ENCODE measurements at places on chromosomes 12 and 14.

- DNase-seq = no peak
These were observed 322.1 kb upstream of the ATP2B1 start for GRCh38 chr12:90030726-90031125.

- DNase-seq = no peak
These were observed 35.0 kb downstream of the KITLG start for GRCh38 chr12:88544991-88545980.

DNA sequence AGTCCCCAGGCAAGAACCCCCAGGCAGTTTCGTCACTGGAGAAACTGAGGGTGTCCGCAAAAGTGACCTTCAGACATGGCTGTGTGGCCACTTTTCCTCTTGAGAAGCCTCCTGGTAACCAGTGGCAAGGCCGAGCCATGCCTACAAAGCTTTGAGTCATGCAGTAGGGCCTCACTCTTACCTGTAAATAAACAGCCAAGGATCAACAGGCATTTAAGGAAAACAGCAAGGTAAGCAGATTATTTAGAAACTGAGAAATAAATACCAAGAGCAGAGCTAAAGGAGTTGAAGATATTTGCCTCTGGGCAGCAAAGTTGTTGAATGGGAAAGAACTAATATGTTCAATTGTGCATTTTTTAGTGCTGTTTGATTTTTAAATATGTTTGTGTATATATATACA, 141.0 kb upstream of the BCL2L14 start:
- no peak for DNase-seq

- no peak for DNase-seq
These were observed 98.8 kb downstream of the B4GALNT3 start for GRCh38 chr12:558580-558979.

DNA sequence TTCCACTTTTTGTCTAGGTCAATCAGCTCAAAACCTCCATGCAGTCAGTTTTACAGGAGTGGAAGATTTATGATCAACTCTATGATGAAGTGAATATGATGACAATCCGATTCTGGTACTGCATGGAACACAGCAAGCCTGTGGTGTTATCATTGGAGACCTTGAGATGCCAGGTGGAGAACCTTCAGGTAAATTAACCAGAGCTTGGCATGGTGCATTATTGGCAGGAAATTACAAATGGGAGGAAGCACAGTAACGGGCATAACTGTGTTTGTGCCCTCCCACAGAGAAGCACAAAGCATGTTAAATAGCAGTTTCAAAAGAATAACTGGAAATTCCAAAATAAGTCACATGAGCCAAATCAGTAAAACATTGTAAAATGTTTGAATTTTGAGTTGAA, 135.6 kb downstream of the ESR2 start:
- DNase-seq = no peak

DNA sequence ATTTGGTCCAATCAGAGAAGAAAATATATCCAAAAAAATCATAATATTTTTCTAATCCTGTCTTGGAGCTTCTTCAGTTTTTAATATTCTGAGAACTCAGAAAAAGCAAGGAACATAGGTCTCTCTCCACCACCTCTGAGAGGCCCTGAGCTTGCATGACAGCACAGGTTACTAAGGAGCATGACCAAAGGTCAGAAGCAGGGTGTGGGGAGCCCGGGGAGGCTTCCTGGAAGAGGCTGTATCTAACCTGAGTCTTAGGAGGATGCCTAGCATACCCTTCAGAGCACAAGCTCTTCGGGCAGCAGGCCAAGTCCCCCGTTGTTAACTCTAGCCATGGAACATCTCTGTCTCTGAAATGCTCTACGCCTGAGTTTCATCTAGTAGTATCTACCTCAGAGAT, 15.7 kb upstream of the STON2 start:
- DNase-seq = no peak

DNA sequence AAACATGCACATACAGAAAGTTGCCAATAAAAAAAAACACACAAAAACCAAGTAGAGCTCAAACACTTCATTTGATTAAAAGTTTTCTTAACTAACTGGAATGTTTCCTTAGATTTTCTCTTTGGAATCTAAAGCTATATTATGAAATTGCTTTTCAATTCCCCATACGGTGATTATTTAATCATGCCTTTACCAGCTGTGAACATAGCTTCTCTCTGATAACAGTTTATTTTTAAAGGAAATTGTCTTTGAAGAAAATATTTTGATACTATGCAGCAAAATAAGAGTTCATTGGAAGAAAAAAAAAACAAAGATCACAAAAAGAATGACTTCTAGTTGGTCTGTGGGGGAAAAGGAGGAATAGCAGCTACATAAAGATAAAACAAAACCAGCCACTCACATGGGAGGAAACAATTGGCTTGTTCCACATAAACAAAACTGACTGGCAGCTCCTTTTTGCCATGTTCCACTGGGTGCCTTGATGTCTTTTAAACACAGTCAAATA, 71.4 kb downstream of the BMP4 start:
- no peak for DNase-seq

GRCh38 chr12:5433081-5433844, 1.4 kb downstream of the NTF3 start:
- DNase-seq = no peak

- no peak for DNase-seq
These were observed 3.3 kb downstream of the BHLHE41 start for GRCh38 chr12:26121323-26122060.

GRCh38 chr12:100716945-100717732, 77.4 kb upstream of the ANO4 start:
- DNase-seq = no peak

DNA sequence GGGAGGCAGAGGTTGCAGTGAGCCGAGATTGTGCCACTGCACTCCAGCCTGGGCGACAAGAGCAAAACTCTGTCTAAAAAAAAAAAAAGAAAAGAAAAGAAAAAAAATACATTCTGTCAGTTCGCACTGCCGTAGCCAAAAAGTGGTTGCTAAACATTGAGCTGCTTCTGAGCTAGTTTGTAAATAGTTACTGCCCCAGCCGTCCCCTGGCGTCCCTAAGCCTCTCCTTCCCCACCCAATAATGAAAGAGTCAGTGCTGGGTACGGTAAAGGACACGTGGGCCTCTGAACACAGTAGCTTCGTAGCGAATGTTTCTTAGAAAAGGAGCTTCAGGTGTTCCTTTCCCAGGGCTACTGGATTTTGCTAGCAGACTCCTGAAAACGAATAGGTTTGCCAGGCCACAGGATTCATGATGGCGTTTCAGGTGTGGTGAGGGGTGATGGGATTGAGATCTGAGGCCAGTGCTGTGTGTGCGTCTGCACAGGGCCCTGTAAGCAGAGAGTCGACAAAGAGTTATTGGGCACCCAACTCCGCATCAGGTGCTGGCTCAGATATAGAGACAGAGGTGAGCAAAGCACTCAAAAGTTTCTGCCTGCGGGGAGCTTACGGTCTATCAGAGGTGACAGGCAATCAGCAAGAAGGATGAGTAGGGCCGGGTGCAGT, 94.1 kb downstream of the LGMN start:
- no peak for DNase-seq

- DNase-seq = no peak
These were observed 154.8 kb upstream of the CRY1 start for GRCh38 chr12:107248187-107248586.

- no peak for DNase-seq
These were observed 467.3 kb downstream of the NRXN3 start for GRCh38 chr14:78637489-78637888.

DNA sequence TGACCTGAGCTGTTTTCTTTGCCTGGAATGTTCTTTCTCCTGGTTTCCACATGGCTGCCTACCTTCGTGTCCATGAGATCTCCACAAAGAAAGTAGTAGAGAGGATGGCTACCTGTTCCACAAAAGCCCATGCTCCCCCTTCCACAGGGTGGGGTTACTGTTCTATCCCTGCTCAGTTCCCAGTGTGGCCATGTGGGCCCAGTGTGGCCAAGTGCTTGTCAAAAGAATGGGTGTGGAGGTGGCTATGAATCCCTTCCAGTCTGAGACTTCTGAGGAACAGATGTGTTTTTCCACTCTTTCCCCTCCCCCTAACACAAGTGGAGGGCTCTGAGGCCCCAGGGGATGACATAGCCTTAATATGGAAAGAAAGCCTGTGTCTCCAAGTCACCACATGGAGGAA, 26.2 kb upstream of the HSP90B1 start:
- DNase-seq = no peak

GRCh38 chr12:82279536-82280058, 78.6 kb downstream of the CCDC59 start:
- no peak for DNase-seq

GRCh38 chr12:75994069-75994740, 37.4 kb downstream of the PHLDA1 start:
- no peak for DNase-seq

- DNase-seq = no peak
These were observed 103.6 kb downstream of the SSPN start for GRCh38 chr12:26298785-26299621.

DNA sequence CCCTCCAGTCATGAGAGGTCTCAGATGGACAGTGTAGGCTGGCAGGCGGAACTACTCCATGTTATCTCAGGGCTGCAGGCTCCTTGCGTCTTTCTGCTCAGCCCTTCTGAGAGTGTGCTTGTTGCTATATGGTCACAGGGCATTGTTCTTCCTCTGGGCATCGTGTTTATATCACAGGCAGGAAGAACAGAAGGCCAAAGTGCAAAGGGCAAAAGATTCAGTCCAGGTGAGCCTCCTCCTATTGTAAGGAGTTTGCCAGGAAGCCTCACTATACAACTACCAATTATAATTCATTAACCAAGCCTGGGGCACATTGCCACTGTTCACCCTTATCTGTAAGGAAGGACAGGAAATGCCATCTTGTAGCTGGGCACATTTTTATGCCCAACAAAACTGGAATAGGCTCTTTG, 195.5 kb upstream of the KITLG start:
- DNase-seq = no peak

GRCh38 chr12:69026336-69026735, 93.4 kb upstream of the CPM start:
- DNase-seq = no peak

DNA sequence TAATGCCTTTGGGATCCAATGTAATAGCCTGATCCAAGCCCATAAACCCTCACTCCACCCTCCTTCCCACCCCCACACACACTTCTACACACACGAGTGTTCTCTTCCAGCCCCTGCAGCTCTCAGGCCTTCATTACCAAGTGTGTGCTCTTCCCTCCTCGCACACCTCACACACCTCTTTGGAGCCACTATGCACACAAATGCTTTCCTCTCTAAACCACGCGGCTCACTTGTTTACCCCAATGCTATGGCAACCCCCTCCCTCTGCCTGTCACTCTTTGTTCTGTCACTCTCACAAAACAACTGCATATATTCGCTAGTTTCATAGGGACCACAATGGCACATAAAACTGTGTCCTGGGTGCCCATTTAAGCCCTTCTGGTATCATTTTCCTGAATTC, 35.1 kb downstream of the PPP2R5E start:
- no peak for DNase-seq

DNA sequence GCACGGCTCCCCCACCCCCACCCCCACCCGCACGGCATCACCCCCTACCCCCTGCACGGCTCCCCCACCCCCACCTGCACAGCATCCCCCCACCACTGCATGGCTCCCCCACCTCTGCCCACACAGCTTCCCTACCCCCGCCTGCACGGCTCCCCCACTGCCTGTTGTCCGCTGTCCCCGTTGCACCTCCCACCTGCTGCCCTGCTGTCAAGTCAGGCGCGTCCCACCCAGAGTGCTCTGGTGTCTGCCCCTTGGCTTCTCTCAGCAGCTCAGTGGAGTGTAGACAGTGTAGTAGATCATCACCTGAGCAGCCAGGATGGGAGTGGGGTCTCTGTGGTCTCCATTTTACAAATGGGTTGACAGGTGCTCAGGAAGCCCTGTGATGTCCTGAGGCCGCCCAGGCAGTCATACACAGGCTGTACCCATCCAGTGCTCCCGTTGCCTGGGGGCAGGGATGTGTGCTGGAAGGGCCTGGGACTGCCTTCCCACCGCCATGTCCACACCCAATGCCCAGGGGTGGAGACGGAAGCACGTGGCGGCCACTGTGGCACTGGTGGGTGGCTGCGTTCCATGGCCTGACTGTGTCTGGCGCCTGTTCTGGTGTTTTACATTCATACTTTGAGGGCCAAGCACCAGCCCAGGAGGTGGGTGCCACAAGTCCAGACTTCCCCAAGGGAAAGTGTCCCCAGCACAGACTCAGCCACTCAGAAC, 32.5 kb downstream of the PACS2 start:
- DNase-seq = no peak

- no peak for DNase-seq
These were observed 100.3 kb downstream of the SETD3 start for GRCh38 chr14:99380402-99380801.

GRCh38 chr14:23362200-23362599, 2.8 kb downstream of the EFS start:
- DNase-seq = no peak

DNA sequence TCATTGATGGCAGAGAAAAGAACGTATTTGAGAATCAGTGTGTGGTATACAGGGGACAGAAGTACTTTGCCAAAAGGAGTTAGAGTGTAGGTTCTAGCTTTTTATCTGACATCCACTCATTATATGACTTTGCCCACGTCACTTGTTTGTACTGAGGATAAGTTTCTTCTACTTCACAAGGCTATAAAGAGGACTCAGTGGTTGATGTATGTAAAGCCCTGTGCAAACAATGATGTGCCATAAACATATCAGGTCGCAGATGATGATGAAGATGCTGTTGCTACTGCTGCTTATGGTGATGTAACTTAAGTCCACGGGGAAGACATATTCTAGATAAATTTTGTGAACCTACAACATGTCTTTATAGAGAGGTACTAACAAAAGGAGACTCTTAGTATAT, 66.3 kb downstream of the TRHDE start:
- no peak for DNase-seq

DNA sequence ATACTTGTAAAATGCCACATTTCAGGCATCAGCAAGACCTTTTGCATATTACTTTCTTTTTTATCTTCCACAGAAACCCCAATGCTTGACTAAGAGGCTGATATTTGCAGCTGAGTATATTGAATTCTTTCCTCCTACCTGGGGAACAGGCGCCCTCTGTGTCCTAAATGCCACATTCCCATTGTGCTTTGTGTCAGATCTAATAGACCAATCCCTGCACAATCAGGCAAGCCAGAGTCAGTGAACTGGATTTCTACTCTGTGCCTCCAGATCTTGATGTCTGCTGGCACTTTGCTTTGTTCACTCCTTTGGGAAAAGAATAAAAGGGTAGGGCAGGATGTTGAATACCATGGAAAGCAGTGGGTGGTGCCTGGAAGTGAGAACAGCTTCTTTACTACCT, 22.4 kb upstream of the TAS2R42 start:
- DNase-seq = no peak

GRCh38 chr12:98424726-98425401, 90.5 kb upstream of the TMPO start:
- DNase-seq = peak; percentile 30

- no peak for DNase-seq
These were observed at the start of gene SLC38A4 for GRCh38 chr12:46825591-46826414. Gene SLC38A4, minus strand, starts transcription at chr12:46825997. Its CDS starts 32,926 bp downstream, at chr12:46793071.

- DNase-seq = no peak
These were observed 192.3 kb downstream of the BCAT1 start for GRCh38 chr12:24756479-24757024.
